ENCODE measurements at places on chromosomes 11 and 22. TPM values are rescaled to one million over a fixed set of nuclear protein-coding genes. Genes with fewer than 3 reads are reported as not detected.
A peak's percentile ranks its signal among the peaks of the same experiment; 100 is the strongest.

GRCh38 chr22:22060200-22061084 is 77.9 kb upstream of the TOP3B start:
- peaks cover 27% of the 10 kb centered on the region for H3K27me3 ChIP-seq
- H3K27ac ChIP-seq: peak overlapping the region; percentile 34
- no peaks in the 10 kb centered on the region for H3K36me3 ChIP-seq
- no peak for DNase-seq
- peaks cover 8% of the 10 kb centered on the region for H3K4me1 ChIP-seq
- no peak overlapping the region for H3K4me3 ChIP-seq

DNA sequence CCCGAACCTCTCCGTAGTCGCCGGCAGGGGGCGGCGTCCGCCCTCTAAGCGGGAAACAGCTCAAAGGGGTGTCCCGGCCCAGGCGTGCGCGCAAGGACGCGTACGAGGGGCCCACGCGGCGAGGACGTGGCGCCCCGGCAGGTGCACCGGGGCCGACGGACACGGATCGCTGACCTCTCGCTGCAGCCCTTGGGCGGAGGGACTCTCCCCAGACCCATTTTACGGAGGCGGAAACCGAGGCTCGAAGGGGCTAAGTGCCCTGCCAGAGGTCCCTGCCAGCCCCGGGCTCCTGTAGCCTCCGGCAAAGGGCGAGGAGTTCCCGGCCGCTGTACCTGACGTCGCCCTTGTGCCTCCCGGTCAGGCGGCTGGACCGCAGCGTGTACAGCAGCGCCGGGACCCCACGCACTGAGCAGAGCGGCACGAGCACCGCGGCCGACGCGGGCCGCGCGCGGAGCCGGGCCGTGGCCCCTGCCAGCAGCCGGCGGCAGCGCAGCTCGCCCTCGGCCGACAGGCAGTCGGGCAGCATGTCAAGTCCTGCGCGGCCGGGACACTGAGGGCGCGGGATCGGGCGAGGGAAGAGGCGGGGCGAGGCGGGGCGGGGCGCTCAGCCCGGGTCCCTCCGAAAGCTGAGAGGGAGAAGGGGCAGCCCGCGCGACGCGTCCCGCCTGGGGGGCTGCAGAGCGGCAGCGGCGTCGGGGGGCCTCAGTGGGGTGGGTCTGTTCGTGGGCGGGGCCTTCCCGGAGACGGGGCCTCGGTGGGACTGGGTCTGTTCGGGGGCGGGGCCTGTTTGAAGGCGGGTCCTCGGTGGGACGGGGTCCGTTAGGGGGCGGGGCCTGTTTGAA is at the start of gene NUDT8:
TSS of gene NUDT8 (minus strand) at position 552 of the 842 bp plus-strand sequence. CDS start at position 526, 26 bp downstream.
- peak within 1 kb of the TSS; percentile 89 for H3K4me3 ChIP-seq
- peak within 1 kb of the TSS; percentile 89 for H3K27ac ChIP-seq
- no peaks in the 10 kb centered on the region for H3K4me1 ChIP-seq
- DNase-seq: no peak

DNA sequence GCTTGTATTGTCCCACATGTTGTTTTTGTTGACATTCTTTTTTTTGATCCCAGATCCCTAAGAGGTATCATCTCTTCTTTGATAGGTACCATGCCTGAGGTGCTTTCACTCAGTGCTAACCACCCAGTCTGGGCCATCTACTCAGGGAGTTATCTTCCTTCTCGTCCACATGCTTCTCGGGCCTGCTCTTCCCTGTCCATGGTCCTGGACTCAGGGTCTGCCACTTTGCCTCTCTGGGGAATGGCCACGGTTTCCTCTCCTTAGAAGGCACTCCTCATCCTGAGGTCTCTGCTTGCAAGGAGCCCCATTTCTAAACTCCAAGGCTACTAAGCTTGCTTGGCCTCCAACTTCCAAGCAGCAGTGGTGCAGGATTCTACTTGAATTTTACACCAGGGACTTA is 227.0 kb upstream of the NCAM1 start:
- H3K36me3 ChIP-seq: no peaks in the 10 kb centered on the region
- no peak for DNase-seq
- H3K4me1 ChIP-seq: no peaks in the 10 kb centered on the region
- H3K4me3 ChIP-seq: no peak overlapping the region

DNA sequence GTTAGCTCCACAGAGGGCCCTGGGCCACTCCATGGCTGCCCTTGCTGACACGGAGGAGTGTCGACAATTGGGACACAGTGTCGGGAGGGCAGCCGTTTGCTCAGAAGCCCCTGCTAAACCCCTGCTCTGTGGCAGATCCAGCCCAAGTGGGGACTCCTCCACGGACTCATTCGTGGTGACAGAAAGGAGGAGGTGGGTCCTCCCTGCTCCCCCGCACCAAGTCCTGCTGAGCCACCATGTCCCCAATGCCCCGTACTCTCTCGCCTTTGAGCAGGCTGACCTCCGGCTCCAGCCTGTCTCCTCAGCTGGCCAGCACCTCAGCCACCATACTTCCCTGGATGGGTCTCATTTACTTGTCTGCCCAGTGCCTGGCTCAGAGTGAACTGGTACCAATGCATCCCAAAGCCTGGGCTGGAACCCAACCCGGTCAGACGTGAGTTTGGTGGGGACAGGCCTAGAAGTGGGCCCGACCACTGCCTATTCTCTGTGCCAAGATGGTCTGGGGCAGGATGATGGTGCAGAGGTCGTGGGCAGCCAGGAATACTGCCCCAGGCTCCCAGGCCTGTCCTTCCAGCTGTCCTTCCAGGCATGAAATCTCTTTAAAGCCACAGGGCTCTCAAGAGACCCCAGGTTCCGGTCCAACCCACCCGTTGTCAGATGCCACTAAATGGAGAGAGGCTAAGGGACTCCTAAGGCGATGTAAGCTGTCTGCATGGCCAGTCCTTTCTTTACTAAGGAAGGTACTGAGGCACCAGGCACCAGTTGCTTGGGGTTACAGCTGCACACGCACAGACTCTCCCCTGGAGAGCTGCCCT is 4.3 kb downstream of the CBX6 start:
- H3K4me3 ChIP-seq: no peak overlapping the region
- H3K36me3 ChIP-seq: no peaks in the 10 kb centered on the region
- no peak overlapping the region for H3K27ac ChIP-seq
- H3K4me1 ChIP-seq: peaks cover 35% of the 10 kb centered on the region

DNA sequence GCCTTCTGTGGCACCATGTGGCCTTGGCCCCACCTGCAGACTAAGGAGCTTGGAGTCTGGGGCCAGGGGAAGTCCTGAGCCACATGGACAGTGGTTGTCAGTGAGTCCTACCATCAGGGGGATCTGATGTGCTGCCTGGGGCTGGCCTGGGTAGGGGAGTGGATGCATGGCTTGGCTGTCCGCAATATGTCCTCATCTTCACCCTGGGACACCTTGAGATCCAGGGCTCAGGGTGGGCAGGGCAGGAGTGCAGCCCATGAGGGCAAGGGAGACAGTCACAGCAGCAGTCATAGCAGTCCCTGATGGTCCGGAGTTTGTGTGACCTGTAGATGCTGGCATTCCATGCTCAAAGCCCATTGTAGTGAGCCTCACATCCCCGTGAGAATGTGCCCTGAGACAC is 256.8 kb upstream of the B3GAT1 start:
- H3K4me1 ChIP-seq: no peaks in the 10 kb centered on the region
- no peak overlapping the region for H3K27ac ChIP-seq
- DNase-seq: peak; percentile 44
- no peak overlapping the region for H3K4me3 ChIP-seq
- no peaks in the 10 kb centered on the region for H3K36me3 ChIP-seq

Gene RAB36
- 6.8 TPM for total RNA-seq

DNA sequence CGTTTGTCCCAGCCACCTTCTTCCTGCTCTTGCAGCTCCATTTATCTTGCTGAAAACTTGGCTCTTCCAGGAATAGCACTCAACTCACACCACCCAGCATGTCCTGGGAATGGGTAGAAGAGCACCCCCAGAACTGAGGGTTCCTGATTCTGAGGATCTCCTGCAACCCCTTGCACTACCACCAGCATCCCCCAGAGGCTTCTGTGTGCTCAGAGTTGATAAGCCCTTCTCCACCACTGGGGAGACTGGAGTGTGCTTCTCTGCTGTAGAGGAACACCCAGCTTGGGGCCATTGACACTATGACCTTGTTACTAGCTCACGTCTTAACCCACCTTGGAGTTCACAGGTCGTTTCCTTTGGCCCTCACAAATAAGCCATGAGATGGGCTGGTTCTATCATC is 121.0 kb downstream of the GRIK4 start:
- H3K36me3 ChIP-seq: no peaks in the 10 kb centered on the region
- no peak overlapping the region for H3K4me3 ChIP-seq
- no peak overlapping the region for H3K27ac ChIP-seq
- peaks cover 28% of the 10 kb centered on the region for H3K27me3 ChIP-seq
- DNase-seq: no peak
- H3K4me1 ChIP-seq: peaks cover 13% of the 10 kb centered on the region

GRCh38 chr11:10233581-10233980 is 60.4 kb downstream of the SBF2 start:
- H3K4me1 ChIP-seq: no peaks in the 10 kb centered on the region
- H3K36me3 ChIP-seq: peaks cover 16% of the 10 kb centered on the region
- no peak overlapping the region for H3K4me3 ChIP-seq
- H3K27ac ChIP-seq: no peak overlapping the region
- H3K27me3 ChIP-seq: no peaks in the 10 kb centered on the region

DNA sequence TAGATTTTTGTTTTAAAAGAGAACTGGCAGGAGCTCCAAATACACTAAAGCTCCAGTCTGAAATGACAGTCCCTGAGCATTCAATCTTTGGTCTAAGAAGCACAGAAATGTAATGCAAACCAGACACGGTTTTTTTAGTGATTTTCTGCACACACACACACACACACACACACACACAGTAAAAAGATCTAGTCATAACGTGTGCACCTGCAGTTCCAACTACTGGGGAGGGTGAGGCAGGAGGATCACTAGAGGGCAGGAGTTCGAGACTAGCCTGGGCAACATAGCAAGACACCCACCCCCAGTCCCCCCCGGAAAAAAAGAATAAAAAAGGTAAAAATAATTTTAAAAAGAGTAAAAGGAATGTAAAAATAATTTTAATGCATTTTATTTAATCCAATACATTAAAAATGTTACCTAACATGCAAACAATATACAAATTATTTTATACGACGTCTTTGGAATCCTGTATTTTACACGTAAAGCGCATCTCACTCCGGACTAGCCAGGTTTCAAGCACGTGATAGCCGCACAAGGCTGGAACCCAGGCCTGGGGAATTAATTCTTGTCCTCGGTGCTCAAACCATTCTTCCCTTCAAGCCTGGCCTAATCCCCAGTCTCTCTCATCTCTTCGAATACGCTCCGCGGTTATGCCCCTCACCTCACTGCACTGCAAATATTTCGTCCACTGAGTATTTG is 762 bp upstream of the TBC1D22A start:
- peaks cover under 1% of the 10 kb centered on the region for H3K36me3 ChIP-seq
- H3K27ac ChIP-seq: peak overlapping the region; percentile 97
- peaks cover 24% of the 10 kb centered on the region for H3K4me1 ChIP-seq
- peak overlapping the region; percentile 98 for H3K4me3 ChIP-seq

Gene TKFC
- total RNA-seq: 72.6 TPM

- peaks cover 26% of the 10 kb centered on the region for H3K4me1 ChIP-seq
- H3K27me3 ChIP-seq: no peaks in the 10 kb centered on the region
- H3K36me3 ChIP-seq: peaks cover 17% of the 10 kb centered on the region
- DNase-seq: no peak
- no peak overlapping the region for H3K27ac ChIP-seq
Measured at GRCh38 chr11:44849922-44850321, 100.8 kb downstream of the TP53I11 start.

Gene CCDC134
- 19.6 TPM for total RNA-seq

GRCh38 chr11:1707751-1708150 is 10.8 kb downstream of the KRTAP5-6 start:
- peak overlapping the region; percentile 20 for H3K27ac ChIP-seq
- no peak for DNase-seq
- no peaks in the 10 kb centered on the region for H3K36me3 ChIP-seq
- peaks cover 19% of the 10 kb centered on the region for H3K4me1 ChIP-seq

GRCh38 chr11:11989774-11990744 is 18.4 kb downstream of the DKK3 start:
- H3K4me3 ChIP-seq: no peak overlapping the region
- peak; percentile 16 for DNase-seq
- peaks cover 10% of the 10 kb centered on the region for H3K36me3 ChIP-seq
- no peak overlapping the region for H3K27ac ChIP-seq

Gene APLNR
- 0.36 TPM for total RNA-seq

Gene SMC1B
- total RNA-seq: not detected

Gene NXPE1
- total RNA-seq: 0.27 TPM

- H3K27me3 ChIP-seq: no peaks in the 10 kb centered on the region
- H3K27ac ChIP-seq: peak overlapping the region; percentile 72
- no peaks in the 10 kb centered on the region for H3K36me3 ChIP-seq
- H3K4me1 ChIP-seq: peaks cover 32% of the 10 kb centered on the region
- DNase-seq: no peak
- no peak overlapping the region for H3K4me3 ChIP-seq
Measured at GRCh38 chr11:61695917-61696316, 15.7 kb downstream of the DAGLA start.

Gene PDE2A
- total RNA-seq: 3.8 TPM

DNA sequence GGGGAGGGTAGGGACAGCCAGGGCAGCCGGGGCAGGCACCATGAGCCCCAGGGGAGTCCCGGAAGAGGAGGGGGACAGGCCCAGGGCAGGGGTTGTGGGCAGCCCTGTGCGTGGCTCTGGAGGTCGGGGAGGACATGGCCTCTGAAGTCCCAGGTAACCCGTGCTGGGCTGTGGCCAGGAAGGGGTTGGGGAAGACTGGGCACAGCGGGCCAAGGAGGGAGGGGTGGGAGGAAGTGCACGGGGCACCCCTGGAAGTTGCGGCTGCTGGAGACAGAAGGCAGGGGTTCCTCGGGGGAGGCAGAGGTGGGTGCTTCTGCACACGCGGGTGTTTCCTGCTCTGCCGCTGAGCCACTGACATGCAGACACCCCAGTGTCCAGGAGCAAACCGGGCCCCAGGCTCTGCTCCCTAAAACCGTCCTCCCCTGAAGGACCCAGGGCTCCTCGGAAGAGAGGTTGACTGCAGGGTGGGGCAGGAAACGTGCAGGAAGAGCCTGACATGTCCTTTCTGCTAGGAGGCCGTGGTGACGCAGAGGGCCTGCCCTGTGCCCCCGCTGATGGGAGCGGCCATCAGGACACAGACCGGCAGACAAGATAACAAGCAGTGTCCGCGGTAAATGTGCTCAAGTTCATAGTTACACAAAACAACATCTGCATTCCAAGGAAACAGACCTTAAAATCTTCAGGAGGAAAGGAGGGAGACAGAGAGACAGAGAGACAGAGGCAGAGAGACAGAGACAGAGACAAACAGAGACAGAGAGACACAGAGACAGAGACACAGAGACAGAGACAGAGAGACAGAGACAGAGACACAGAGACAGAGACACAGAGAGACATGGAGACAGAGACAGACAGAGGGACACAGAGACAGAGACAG is 5.7 kb downstream of the TNNI2 start:
- H3K4me3 ChIP-seq: peak overlapping the region; percentile 24
- no peak for DNase-seq
- H3K36me3 ChIP-seq: no peaks in the 10 kb centered on the region

GRCh38 chr11:32939046-32939445 is 46.4 kb downstream of the QSER1 start:
- H3K36me3 ChIP-seq: peaks cover 32% of the 10 kb centered on the region
- DNase-seq: no peak
- peaks cover 16% of the 10 kb centered on the region for H3K4me1 ChIP-seq
- no peaks in the 10 kb centered on the region for H3K27me3 ChIP-seq
- no peak overlapping the region for H3K4me3 ChIP-seq

Gene PAX6
- total RNA-seq: 23.8 TPM
